Breast epithelium (tissue), 4 donors: ENCODE measurements at places on chromosomes 2 and 18. TPM values are rescaled to one million over a fixed set of nuclear protein-coding genes. Genes with fewer than 3 reads are reported as not detected.

Gene CCDC150
- 3.8 TPM for total RNA-seq

Gene NEU4
- 0.44 TPM for total RNA-seq

Gene TEX44
- total RNA-seq: not detected

Gene OTOS
- total RNA-seq: not detected

DNA sequence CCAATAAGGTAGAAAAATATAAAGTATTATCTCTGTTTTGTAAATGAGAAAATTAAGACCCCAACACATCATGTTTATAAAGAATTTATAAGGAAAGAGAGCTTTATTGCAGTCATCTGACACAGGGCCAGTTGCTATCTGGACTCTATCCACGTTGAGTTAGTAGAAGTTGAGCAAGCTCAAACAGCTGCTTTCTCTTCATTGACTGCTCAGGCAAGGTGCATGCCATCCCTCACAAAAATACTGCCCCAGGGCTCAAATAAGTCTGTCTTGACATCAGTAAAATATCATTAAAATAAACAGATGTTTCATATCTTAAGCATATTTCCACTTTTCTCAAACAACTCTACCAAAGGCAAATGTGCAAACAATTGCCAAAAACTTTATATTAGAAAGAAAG is 14.8 kb downstream of the COL5A2 start:
- peaks cover 3% of the 10 kb centered on the region for H3K4me1 ChIP-seq
- no peak overlapping the region for H3K4me3 ChIP-seq
- H3K36me3 ChIP-seq: no peaks in the 10 kb centered on the region
- no peak for DNase-seq
- no peak overlapping the region for H3K27ac ChIP-seq

Gene SERPINB11
- total RNA-seq: not detected

- no peak overlapping the region for H3K4me3 ChIP-seq
- H3K27me3 ChIP-seq: no peaks in the 10 kb centered on the region
- H3K27ac ChIP-seq: no peak overlapping the region
- no peaks in the 10 kb centered on the region for H3K36me3 ChIP-seq
- no peak for DNase-seq
Observed at GRCh38 chr2:65368468-65368867, 63.9 kb downstream of the SPRED2 start.

DNA sequence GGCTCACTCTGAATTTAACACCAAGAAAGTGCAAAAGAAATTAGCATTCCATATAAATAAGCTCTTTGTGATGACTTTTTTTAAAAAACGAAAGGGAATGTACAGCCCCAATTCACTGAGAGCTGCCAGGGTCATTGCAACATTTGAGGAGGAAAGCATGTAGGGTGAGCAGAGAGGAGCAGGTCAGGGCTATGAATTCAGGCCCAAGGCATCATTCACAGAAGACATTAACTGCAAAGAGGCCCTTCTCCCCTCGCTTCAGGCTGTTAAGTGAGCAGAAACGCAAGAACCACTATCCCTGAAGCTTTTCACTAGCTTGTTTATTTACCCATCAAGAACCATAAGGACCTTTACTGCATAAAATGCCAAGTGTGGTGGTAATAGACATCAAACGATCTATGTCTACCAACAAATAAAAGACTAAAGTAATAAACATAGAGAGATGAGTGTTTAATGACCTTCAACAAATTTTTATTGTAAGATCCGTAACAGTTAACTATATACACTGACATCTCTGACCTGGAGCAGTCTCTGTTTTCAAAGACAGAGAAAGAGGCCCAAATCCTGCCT is 333.1 kb upstream of the HNRNPA3 start:
- no peak overlapping the region for H3K4me3 ChIP-seq
- no peaks in the 10 kb centered on the region for H3K36me3 ChIP-seq
- DNase-seq: no peak
- no peaks in the 10 kb centered on the region for H3K4me1 ChIP-seq

Gene CDH19
- total RNA-seq: 12.9 TPM

DNA sequence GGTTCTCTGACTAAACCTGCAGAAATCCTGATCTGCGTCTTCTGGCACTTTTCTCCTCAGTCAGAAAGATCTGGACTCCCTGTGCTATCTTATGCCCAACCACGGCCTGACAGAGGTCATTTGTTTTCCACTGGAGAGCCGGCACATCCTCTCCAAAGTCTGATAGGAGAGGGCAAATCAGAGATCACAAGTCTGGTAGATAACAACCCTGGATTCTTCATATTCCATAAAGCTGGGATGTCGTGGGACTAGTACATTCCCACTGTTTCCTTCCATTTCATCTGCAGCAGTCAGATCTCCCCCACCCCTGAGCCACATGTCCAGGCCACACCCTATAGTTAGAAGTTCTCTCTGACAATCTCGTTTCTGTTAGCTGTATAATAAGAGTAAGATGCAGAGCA is 157.0 kb downstream of the MGAT5 start:
- H3K36me3 ChIP-seq: no peaks in the 10 kb centered on the region
- no peak for DNase-seq
- no peak overlapping the region for H3K4me3 ChIP-seq
- no peaks in the 10 kb centered on the region for H3K27me3 ChIP-seq

GRCh38 chr2:190626641-190627210 is 22.2 kb upstream of the NAB1 start:
- H3K4me1 ChIP-seq: no peaks in the 10 kb centered on the region
- no peak overlapping the region for H3K4me3 ChIP-seq
- no peak for DNase-seq
- no peaks in the 10 kb centered on the region for H3K27me3 ChIP-seq

DNA sequence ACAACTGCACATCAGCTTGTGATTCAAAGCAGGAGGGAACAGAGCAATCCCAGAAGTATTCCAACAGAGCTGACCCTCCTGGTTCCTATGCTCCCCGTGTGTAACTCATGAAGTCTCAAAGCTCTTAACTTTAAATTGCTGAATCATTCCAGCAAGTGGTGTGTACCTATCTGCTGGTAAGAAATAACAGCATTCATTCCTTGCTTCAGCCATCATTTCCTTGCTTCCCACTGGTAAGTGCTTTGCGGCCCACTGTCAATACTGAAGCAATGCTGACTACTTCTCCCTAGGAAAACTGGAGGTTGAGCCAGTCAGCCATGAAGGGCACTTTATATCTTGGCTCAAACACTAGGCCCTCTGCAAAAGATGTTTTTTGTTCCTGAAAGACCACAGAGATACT is 222.4 kb downstream of the EXOC6B start:
- H3K4me1 ChIP-seq: no peaks in the 10 kb centered on the region
- H3K27ac ChIP-seq: no peak overlapping the region
- no peaks in the 10 kb centered on the region for H3K36me3 ChIP-seq

Gene PIKFYVE
- 33.8 TPM for total RNA-seq

- DNase-seq: no peak
- no peaks in the 10 kb centered on the region for H3K27me3 ChIP-seq
- no peaks in the 10 kb centered on the region for H3K36me3 ChIP-seq
- no peaks in the 10 kb centered on the region for H3K4me1 ChIP-seq
- H3K27ac ChIP-seq: no peak overlapping the region
Observed at GRCh38 chr2:189129971-189130370, 49.6 kb downstream of the COL5A2 start.

Gene RAB17
- total RNA-seq: not detected

Gene SGPP2
- total RNA-seq: 0.32 TPM

- H3K4me3 ChIP-seq: peak overlapping the region; percentile 74
- H3K36me3 ChIP-seq: no peaks in the 10 kb centered on the region
- DNase-seq: no peak
- no peaks in the 10 kb centered on the region for H3K27me3 ChIP-seq
- peak overlapping the region; percentile 48 for H3K27ac ChIP-seq
Observed at GRCh38 chr2:236570081-236570868, 650 bp downstream of the ACKR3 start.

Gene RASGRP3
- 13.1 TPM for total RNA-seq

DNA sequence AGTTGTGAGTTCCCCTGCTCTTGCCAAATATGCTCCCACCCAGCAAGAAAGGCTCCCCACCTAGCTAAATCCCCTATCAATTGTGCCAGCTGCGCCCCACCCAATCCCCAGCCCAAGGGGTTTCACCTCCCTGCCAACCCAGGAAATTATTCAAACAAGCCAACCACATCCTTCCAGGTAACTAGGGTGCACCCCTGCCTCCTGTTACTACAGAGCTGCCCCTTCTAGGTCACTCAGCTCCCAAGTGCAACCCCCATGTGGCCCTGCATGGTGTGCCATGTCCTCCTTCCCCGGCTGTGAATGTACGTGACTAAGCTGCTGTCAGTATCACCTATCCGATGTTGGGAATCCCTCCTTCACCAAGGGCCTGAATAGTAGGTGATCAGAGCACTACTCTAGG is 91.2 kb upstream of the LDAH start:
- no peaks in the 10 kb centered on the region for H3K27me3 ChIP-seq
- no peak overlapping the region for H3K27ac ChIP-seq

DNA sequence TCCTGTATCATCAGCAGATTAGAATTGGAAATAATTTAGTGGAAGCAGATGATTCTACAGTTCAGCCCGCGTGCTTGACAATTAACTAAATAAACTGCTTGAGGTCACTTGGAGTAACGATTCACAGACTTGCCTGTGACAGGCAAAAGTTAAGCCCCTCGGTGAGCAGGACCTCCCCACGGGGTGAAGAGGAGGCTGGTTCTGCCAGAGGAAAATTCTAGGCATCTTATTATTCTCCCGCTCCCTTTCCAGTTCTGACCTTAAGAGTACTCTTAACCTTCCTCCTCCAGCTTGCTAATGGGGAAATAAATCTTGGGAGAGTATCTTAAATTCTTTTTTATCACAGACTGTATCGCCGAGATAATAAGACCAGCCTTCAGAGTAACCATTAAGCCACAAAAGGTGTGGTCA is 169.7 kb upstream of the SMAD2 start:
- H3K4me3 ChIP-seq: no peak overlapping the region
- DNase-seq: no peak
- H3K27ac ChIP-seq: no peak overlapping the region
- H3K36me3 ChIP-seq: no peaks in the 10 kb centered on the region
- H3K27me3 ChIP-seq: no peaks in the 10 kb centered on the region
